ENCODE measurements at places on chromosomes 2 and 18.

DNA sequence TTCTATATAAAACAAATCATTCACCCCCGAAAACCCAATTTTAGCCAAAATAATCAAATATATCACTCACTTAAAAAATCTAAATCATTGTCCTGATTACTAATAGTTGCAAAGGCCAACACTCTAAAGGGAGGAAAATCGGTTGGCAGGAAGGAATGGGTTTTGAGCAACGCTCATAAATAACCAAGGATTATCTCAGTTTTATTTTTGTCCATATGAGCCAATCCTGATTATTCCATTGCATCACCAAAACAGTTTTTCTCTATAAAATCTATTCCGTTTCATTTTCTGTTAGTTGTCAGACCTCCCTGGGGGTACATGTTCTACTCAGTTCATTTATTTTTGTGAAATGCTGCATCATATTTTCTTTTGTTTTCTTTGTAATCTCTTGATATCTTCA is 174.1 kb downstream of the LRATD1 start:
- DNase-seq: no peak

DNA sequence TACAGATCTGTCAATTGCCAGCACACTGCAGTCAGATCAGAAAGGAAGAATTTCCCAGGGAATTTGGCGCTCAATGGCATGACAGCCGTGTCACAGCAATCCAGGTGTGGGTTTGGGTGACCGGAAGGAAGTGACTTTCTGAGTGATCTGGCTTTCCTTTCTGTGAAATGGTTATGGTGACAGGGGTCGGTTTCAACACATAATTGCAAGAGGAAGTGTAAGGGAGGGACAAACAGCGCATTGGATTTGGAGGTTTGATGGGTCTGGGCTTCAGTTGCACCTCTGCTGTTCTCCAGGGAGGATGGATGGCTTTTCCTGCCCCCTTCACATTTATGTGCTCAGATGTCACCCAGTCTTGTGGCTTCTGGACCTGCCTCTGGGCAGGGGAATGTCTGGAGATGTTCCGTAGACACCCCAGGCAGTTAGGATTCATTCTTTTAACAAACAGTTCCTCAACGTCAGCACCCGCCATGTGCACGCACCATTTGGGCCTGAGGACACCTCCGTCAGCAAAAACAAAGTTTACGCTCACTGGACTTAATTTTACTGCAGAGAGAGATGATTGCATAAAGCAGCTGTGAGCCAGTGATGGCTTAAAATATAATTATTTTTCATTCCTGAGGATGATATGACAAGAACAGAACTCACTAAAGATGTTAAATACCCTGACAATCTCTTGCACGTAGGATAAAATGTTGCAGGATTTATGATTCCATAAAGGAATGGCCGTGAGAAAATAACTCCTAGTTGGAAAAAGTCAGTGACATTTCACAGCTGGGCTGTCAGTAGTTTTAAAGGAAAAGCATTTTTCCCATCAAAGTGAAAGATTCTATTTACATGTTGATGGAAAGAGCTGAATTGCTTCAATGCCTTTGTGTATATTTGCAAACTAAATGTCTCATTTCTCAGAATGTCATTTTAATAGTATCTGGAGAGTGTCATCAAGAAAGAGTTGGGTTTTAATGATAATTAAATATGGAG is 36.9 kb downstream of the MBP start:
- no peak for DNase-seq

DNA sequence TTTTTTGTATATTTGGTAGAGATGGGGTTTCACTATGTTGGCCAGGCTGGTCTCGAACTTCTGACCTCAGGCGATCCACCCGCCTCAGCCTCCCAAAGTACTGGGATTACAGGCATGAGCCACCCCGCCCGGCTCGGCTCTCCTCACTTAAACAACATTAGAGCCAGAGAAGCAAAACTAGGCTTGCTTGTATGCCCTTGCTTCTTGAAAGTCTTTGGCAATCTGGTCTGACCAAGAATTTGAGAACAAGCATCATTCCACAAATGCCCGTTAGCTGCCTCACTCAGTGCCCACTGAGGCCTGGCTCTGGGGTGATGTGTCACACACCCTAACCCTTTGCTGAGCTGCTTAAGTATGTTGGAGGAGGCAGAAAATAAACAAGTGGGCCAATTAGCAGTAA is 33.5 kb downstream of the SOWAHC start:
- peak; percentile 83 for DNase-seq

DNA sequence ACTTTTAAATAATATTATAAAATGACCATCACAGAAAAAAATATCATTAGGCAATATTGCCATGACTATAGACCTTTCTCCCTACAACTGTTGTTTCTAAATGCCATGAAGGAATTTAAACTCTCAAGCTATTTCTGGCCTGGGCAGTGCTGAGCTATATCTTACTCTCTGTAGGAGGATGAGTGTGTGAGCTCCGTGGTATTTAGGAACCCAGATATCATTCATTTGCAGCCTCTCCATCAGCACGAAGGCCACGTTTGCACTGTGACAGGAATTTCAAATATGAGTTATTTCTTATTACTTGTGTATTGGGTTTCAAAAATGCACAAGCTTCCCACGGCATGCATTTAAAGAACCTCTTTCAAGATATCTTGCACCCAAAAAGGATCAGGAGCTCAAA is 35.0 kb upstream of the SOX11 start:
- no peak for DNase-seq

- peak; percentile 36 for DNase-seq
Observed at GRCh38 chr18:12376034-12376753, 833 bp downstream of the AFG3L2 start.

GRCh38 chr18:2104620-2105462 is 466.5 kb downstream of the METTL4 start:
- peak; percentile 62 for DNase-seq

GRCh38 chr2:55157474-55157884 is 74.6 kb downstream of the CLHC1 start:
- DNase-seq: peak; percentile 52

GRCh38 chr2:170815746-170816503 is 762 bp upstream of the GAD1 start:
- DNase-seq: peak; percentile 85

GRCh38 chr2:46988733-46989481 is 73.3 kb upstream of the MCFD2 start:
- DNase-seq: peak; percentile 69

- no peak for DNase-seq
Observed at GRCh38 chr2:79180092-79180491, 20.5 kb upstream of the REG3A start.

- no peak for DNase-seq
Observed at GRCh38 chr18:54316071-54316820, 41.4 kb downstream of the STARD6 start.

DNA sequence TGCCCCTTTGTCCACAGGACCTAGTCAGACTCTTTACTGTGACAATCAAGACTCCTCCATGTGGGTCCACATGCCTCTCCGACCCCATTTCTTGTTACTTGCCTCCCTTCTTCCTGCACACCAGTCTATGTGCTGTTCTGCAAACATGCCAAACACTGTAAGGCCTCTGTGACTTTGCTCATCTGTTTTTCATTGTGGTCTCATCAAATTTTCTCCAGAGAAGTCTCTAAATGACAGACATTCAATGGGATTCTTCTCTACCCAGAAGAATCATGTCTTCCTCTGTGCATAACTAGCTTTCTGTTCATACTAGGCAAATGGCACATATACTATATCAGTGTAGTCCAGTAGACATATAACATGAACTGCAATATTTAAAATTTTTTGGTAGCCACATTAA is 43.0 kb upstream of the KCNE4 start:
- DNase-seq: no peak

DNA sequence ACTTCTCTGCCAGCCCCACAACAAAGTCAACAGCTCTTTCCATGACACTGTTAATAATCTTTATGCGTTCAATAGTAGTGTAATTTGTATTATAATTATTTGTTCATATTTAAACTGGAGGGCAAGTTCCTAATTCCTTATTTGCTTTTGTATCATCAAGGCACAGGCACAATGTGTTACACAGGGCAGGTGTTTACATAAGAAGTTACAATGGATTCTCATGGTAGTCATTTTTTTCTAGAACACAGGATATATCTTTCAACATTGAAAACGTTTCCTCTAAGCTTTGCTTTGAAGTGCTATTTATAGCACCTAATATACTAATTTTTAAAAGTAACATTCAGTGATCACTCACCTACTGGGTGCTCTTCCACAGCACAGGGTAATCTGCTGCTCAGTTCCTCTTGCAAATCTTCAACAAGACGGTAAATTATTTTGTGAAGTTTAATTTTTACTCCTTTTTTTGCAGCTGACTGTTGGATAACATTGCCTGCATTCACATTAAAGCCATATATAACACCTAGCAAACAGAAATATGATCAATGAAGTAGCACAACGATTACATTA is 7.3 kb downstream of the RPS27A start:
- DNase-seq: no peak
